Ammon's horn (tissue), 1 donor: ENCODE measurements at places on chromosomes 5 and 9.

DNA sequence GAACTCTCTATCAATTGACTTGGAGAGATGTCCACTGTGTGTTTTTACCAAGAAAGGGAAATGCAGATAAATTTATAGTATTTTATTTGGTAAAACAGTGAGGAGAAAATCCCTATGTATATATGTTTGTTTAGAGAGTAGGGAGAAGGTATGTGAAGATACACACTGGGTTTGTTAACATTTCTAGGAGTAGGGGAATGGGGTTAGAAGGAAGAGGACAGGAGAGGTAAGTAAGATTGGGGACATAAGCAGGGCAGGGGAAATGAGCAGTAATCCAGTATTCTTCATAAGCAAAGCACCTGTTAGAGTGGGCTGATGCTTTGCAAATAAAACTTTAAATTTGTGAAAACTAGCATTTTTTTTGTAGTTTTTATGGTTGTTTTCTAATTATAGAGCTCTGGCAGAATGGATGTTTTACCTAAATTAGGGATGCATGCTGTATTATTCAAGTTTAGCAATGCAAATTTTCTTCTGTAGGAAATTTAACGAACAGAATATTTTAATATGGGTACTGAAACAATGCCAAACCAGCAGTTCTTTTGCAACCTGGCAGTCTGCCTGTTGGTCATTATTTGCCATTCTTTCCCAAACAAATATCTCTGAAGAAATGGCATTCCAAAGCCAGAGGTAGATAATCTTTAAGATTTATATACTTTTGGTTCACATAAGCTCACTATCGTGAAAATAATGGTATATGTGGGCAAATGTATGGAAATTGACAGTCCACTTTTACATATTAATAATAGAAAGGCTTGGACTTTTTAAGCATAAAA, 19.4 kb upstream of the DCP2 start:
- DNase-seq = no peak

GRCh38 chr9:76512826-76513225, 53.8 kb downstream of the GCNT1 start:
- DNase-seq = no peak

DNA sequence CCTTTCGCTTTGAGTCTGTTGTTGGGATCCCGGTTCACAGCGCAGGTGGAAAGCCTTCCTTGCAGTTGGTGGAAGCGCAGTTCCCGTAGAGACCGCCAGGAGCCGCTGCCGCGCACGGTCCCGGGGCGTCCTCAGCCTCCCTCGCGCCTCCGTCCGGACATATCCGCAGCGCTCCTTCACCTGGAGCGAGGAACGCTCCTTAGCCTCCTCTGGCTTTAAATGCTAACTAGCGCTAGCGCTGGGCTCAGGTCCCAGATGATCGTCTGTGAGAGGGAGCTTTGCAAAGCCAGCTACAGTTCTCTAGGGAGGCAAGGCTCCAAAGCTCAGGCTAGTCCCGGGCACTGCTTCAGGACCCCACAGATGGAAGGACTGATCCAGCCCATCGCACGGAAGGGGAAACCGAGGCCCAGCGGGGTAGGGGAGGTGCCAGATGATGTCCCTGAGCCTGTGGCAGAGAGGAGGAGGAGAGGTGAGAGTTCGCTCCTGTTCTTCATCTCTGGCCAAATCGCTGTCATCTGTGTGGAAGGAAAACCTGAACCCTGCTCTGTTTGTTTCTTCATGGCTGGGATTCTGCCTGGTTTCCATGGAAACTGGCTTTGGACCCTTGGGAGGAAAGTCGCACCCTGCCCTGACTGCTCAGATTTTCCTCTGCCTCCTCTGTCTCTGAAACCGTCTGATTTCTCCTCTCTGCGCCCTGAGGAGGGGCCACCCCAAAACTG, 31.4 kb downstream of the COL15A1 start:
- DNase-seq = peak; percentile 81

DNA sequence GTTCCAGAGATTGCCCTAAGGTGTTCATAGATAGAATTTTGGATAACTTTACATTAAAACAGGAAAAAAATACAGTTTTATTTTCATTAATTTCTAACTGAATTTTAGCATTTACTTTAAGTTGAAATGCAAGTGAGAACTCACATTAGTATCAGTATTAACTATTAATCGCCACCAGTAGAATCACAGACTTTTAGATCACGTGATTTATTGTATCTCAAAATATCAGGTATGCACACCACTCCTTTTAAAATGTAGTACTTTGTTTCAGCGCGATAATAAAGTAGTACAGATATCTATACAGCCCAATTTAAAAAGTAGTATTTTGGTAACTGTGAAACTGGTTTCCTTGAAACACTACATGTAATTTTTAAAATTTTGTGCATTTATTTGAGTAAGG, 978.7 kb downstream of the DNAH5 start:
- no peak for DNase-seq

GRCh38 chr5:90384389-90384788, 25.2 kb downstream of the CETN3 start:
- DNase-seq = no peak
